ENCODE measurements at places on chromosomes 11 and 22.

DNA sequence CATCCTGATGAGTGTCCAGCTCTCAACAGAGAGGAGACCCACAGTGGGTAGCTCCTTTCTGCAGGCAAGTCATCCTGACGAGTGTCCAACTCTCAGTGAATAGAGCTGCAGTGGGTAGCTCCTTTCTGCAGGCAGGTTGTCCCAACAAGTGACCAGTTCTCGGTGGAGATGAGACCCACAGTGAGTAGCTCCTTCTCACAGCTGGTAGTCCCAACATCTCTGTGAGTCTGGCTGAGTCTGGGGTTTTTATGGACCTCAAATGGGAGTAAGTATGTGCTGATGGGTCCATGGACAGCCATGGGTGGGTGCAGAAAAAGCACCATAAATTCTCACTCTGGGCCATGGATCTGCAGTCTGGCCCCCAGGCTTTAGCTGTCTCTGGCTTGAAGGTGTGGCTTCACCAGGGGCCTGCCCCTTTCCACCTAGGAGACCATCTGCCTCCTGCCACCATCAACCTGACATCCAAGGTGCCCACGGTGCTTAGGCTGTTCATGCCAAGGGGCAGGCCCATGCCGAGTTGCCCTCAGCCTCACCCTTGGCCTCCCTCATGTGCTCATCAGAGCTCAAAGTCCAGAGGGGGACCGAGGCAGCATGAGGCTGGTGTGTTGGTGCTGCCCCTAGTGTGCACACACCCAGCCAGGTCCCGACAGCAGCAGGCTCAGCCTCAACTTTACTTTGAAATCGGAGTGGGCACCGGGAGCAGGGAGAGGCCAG lies 15.3 kb downstream of the NPAT start:
- DNase-seq: no peak

- no peak for DNase-seq
Measured at GRCh38 chr11:77250881-77251640, 50.4 kb downstream of the GDPD4 start.

DNA sequence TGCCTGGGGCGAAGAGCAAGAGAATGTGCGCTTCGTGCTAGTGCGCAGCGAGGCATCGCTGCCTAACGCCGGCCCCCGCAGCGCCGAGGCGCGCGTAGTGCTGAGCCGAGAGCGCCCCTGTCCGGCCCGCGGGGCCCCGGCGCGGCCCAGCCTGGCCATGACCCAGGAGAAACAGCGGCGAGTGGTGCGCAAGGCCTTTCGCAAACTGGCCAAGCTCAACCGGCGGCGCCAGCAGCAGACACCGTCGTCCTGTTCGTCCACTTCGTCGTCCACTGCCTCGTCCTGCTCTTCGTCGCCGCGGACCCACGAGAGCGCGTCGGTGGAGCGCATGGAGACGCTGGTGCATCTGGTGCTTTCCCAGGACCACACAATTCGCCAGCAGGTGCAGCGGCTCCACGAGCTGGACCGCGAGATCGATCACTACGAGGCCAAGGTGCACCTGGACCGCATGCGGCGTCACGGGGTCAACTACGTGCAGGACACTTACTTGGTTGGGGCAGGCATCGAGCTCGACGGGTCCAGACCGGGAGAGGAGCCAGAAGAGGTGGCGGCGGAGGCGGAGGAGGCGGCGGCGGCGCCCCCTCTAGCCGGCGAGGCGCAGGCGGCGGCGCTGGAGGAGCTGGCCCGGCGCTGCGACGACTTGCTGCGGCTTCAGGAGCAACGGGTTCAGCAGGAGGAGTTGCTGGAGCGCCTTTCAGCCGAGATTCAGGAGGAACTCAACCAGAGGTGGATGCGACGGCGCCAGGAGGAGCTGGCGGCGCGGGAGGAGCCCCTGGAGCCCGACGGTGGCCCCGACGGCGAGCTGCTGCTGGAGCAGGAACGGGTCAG lies 1.0 kb downstream of the RASSF10 start:
- peak; percentile 78 for DNase-seq

- peak; percentile 28 for DNase-seq
Measured at GRCh38 chr22:20354238-20354975, 34.5 kb upstream of the DGCR6L start.

DNA sequence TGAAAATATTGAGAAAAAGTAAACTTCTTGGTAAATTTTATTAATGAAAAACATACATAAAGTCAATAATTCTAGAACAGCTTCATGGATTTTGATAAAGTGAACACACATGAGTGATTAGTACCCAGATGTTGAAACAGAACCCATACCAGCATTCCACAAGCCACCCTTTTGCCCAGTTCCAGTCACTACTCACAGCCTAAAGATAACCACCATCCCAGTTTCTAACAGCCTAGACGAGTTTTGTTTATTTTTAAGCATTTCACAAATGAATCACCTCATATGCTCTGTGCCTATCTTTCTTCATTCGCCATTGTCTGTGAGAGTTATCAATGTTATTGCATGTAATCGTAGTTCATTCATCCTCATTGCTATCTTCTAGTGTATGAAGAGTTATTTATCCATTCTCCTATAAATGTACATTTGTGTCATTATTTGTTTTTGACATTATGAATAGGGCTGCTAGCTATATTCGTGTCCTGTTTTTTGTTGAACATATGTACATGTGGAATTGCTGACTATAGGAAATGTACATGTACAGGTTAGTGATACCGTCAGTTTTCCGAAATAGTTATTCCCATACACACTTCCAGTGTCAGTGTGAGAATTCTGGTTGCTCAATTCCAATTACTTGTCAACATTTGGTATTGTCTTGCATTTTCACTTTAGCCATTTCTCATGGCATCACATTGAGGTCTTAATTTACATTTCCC lies 44.5 kb upstream of the TEAD1 start:
- no peak for DNase-seq

GRCh38 chr11:103880968-103881367 lies 155.5 kb upstream of the DDI1 start:
- DNase-seq: no peak

DNA sequence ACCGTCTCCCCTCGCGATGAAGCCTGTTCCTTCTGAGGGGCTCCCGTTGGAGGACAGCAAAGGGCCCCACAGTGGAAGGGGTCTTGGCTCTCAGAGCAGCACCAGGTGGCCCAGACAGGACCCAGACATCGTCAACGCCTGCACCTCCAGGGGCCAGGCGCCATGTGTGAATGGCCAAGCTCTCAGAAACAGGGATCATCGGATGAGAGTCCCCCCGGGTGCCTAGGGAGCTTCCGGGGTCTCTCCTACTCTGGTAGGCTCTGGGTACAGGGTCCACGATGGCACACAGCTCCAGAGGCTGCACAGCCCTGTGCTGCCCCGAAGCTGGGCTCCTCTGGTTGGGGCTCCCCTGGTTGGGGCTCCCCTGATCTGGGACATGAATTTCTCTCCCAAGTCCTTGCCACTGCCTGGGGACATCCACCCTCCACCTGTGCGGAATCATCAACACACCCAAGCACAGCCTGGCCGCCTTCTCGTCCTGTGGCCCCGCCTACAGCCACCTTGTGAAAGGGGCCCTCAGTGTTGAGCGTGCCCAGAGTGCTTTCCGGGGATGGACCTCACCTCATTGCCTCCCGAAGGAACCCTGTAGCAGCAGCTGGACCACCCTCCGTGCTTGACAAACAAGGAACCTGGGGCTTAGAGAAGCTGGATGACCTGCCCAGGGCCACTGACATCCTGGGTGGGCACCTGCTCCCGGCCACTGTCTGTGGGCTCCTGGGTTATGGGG lies 929.0 kb downstream of the BRD1 start:
- peak; percentile 45 for DNase-seq

GRCh38 chr22:45454275-45454674 lies 40.8 kb downstream of the RIBC2 start:
- no peak for DNase-seq

DNA sequence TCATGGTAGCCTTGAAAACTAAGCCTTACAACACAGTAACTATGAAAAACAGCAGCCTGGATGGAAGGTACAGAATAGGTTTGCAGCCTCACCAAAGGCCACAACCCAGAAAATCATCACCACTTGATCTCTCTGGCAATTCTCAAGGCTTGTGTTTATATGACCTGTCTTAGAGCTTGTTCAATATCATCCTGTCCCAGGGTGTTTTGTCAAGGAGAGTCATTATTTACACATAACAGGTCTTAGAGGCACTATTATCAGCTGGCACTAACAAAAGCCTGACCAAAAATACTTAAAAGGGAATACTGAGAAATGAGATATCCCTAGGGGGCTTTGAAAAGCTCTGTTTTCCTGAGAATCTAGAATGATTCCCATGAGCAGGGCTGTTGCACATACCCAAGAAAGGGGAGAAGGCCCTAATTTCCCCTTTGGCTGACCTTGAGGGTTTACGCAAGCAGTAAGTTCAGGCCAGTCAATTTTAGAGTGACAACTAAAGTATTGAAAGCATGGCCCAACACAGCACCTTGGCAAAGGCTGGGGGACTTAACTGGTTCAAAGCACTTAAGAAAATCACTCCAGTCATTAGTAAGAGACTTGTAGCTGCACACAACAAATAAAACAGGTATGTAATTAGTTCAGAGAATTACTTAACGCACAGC lies 7.9 kb downstream of the SC5D start:
- no peak for DNase-seq

DNA sequence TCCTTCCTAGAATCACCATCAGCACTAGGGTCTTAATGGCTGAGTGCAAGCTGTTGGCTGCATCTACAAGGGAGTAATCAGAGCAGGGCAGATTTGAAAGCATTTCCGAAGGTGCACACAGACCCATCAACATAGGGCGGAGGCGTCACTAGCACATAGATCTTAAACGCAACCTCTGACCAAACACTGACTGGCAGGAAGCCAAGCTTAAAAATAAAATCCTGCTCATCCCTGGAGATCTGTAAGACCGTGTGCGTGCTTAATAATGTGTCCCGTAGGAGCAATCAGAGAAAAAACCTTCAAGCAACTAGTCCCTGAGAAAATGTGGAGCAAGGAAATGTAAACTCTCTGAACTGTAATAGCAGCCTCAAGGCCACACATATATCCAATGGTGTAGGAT lies 470.5 kb downstream of the ETS1 start:
- DNase-seq: no peak

GRCh38 chr11:35711924-35712323 lies 49.3 kb downstream of the TRIM44 start:
- no peak for DNase-seq

- DNase-seq: no peak
Measured at GRCh38 chr22:25777870-25778269, 35.9 kb downstream of the MYO18B start.

- no peak for DNase-seq
Measured at GRCh38 chr11:68020575-68020974, 9.9 kb upstream of the NDUFS8 start.

DNA sequence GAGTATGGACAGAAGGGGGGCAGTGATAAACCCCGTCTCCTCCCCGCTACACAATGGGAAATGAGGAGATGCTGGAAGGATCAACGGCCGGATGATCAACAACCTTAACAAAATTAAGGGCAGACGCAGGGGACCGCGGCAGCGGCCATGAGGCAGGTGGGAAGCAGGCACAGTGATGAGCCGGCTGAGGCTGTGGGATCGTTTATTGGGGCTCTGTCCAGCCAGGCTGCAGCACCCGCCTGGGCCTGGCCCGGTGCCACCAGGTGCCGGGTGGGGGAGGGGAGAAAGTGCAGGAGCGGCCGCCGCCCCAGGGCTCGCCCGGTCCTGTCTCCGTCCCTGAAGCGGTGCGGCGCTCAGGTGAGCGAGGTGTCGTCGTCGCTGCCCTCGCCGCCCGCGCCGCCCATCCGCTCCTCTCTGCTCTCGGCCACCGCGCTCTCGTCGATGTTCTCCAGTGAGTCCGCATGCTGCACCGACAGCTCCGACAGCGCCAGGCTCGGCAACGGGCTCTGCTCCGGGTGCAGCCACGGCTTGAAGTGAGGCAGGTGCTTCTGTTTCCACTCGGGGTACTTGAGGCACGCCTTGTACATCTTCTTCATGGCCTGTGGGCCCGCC lies 2.4 kb upstream of the ARAP1 start:
- no peak for DNase-seq

DNA sequence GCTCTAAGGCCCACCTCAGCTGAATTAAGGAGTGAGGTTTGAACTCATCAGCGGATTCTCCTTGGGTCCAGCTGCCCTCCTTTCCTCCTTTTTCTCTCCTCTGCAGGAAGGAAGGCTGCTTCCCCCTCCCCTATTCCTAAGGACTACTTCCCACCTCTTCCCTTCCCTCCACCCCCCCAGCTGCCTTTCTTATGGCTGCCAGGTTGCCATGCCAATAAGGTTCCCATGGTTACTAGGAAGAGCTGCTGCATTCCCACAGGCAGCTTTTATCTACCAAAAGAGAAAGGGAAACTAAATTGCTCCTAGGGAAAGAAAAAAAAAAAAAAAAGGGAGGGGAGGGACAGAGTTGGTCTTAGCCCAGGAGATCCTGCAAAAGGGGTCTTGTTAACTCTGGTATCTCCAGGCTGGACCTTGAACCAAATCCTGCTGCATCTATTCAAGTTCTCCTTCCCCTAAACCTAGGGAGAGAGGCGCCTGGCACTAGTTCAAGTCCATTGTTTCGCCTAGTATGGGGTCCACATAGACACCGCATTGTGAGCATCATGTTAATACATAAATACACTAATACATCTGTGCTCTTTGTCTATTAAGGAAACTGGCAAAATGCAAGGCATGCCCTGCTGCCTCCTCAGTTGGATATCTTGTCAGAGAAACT lies 21.2 kb upstream of the FEZ1 start:
- DNase-seq: peak; percentile 85

GRCh38 chr11:111305162-111305802 lies 6.9 kb downstream of the POU2AF3 start:
- no peak for DNase-seq

DNA sequence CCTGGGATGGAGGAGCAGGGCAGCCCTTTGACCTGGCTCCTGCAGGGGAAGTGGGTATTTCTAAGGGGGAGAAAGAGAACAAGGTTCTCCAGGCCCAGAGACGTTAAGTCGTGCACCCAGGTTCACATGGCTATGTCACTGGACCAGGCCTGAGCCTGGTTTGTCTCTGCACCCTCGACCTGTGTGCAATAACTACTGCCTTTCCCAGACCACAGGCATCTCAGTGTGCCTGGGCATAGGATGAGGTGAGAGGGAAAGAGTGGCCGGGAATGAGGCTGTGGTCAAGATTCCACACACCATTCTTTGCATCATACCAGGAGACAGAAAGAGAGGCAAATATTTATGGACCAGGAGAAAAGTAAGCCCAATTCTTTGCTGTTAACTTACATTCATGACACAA lies 66.8 kb downstream of the PRR5L start:
- DNase-seq: peak; percentile 97
